Fibroblast of lung (primary cell): ENCODE measurements at places on chromosomes 16 and 17. TPM values are rescaled to one million over a fixed set of nuclear protein-coding genes. Genes with fewer than 3 reads are reported as not detected.

RHBDL1 gene
- 2.6 and 7.1 TPM in 2 replicates for total RNA-seq

NOL11 gene
- 21.5 and 30.3 TPM in 2 replicates for total RNA-seq

NTN3 gene
- total RNA-seq: 1.3 and 2.1 TPM in 2 replicates

KRT13 gene
- not detected in 2 replicates for total RNA-seq

PRCD gene
- 4.1 and 4.3 TPM in 2 replicates for total RNA-seq

PFAS gene
- 9.4 and 11.3 TPM in 2 replicates for total RNA-seq

PHOSPHO1 gene
- under 0.01 and 0.17 TPM in 2 replicates for total RNA-seq

TMC7 gene
- total RNA-seq: 0.51 and 1.5 TPM in 2 replicates

C16orf54 gene
- total RNA-seq: not detected in 2 replicates

AHSP gene
- not detected in 2 replicates for total RNA-seq

CCL17 gene
- total RNA-seq: not detected in 2 replicates

MAPT gene
- 0.50 and 0.51 TPM in 2 replicates for total RNA-seq

MT4 gene
- not detected in 2 replicates for total RNA-seq

GCGR gene
- total RNA-seq: not detected in 2 replicates

ANKRD40 gene
- 34.4 and 34.5 TPM in 2 replicates for total RNA-seq

TNP2 gene
- total RNA-seq: not detected in 2 replicates

THUMPD1 gene
- 54.3 and 72.9 TPM in 2 replicates for total RNA-seq

KRT31 gene
- not detected in 2 replicates for total RNA-seq

NT5C gene
- total RNA-seq: 25.7 and 29.9 TPM in 2 replicates

DHX38 gene
- total RNA-seq: 80.3 and 85.0 TPM in 2 replicates
